Pancreas (tissue), 10 donors: ENCODE measurements at places on chromosomes 6 and 20.

DNA sequence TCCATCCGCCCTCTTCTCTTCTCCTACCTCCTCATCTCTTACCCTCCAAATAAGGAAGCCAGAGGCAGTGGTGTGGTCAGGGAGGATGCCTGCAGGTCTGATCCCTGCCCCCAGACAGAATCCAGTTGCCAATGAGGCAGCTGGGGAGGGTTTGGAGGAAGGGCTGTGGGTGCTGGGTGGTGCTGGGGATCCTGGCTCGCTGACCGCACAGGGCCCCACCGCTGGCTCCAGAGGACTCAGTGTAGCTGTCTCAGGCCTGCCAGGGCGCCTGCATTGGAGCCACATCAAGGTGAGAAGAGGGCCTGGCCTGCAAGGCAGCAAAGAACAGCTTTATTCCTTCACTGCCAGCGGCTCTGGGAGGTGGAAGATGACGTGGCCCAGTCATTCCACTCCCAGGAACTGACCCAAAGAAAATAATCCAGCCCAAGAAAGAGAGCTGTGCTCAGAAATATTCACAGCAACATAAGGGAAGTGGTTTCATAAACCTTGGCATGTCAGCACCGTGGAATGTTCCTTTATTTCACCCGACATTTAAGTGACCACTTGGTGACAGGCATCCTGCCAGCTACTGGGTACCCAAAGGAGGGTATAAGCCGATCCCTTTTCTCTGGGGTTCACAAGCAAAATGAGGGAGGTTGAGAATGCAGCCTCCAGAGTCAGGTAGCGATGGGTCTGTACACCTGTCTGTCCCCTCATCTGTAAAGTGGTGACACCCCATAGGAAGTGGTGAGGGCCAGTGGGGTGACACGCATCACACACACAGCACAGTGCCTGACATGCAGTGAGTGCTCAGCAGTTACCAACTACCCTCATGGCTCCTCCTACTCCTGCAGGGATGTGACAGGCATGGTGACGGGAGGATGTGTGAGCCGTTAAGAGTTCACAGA lies 125.1 kb downstream of the SNX5 start:
- H3K4me1 ChIP-seq: no peaks in the 10 kb centered on the region
- no peak overlapping the region for H3K4me3 ChIP-seq
- H3K27ac ChIP-seq: no peak overlapping the region
- H3K27me3 ChIP-seq: no peaks in the 10 kb centered on the region
- no peaks in the 10 kb centered on the region for H3K36me3 ChIP-seq

DNA sequence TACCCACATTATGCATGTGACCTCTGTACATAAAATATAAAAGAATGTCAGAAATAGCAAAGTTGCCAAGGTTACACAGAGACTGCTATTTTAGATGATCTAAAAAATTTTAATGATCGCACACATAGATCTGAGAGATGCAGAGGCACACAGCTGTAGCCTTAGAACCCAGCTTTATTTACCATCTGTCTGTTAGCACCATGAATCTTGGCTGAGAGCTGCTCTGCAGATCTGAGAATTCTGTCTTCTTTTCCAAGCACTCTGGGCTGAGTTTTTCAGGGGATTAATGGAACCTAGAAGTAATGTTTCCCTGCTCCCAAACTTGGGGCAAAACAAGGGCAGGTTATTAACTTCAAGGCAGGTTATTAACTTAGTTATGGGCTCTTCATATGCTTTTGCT lies 248.7 kb upstream of the JAG1 start:
- DNase-seq: no peak
- H3K4me1 ChIP-seq: peaks cover 11% of the 10 kb centered on the region
- no peak overlapping the region for H3K4me3 ChIP-seq

- no peak overlapping the region for H3K27ac ChIP-seq
- no peaks in the 10 kb centered on the region for H3K27me3 ChIP-seq
- no peak for DNase-seq
- no peaks in the 10 kb centered on the region for H3K4me1 ChIP-seq
Measured at GRCh38 chr20:57426271-57426689, 35.1 kb downstream of the RBM38 start.

GRCh38 chr6:128929869-128930268 lies 46.9 kb downstream of the LAMA2 start:
- H3K4me3 ChIP-seq: no peak overlapping the region
- no peak for DNase-seq
- H3K27ac ChIP-seq: no peak overlapping the region
- no peaks in the 10 kb centered on the region for H3K27me3 ChIP-seq

- no peaks in the 10 kb centered on the region for H3K4me1 ChIP-seq
- DNase-seq: no peak
- H3K27me3 ChIP-seq: no peaks in the 10 kb centered on the region
- no peaks in the 10 kb centered on the region for H3K36me3 ChIP-seq
- H3K4me3 ChIP-seq: no peak overlapping the region
- H3K27ac ChIP-seq: no peak overlapping the region
Measured at GRCh38 chr20:31894980-31895675, 24.7 kb downstream of the TTLL9 start.

DNA sequence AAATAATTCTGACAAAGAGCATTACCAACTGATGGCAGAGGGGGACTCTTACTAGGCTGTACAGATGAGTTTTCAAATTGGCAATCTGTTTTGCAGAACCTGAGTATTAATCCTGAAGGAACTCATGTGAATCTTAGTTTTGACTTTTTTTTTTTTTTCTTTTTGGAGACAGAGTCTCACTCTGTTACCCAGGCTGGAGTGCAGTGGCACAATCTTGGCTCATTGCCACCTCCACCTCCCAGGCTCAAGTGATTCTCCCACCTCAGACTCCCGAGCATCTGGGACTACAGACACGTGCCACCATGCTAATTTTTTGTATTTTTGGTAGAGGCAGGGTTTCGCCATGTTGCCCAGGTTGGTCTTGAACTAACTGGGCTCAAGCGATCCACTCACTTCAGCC lies 49.3 kb downstream of the KCTD20 start:
- DNase-seq: no peak
- H3K27ac ChIP-seq: no peak overlapping the region
- H3K27me3 ChIP-seq: no peaks in the 10 kb centered on the region
- H3K36me3 ChIP-seq: peaks cover 2% of the 10 kb centered on the region

DNA sequence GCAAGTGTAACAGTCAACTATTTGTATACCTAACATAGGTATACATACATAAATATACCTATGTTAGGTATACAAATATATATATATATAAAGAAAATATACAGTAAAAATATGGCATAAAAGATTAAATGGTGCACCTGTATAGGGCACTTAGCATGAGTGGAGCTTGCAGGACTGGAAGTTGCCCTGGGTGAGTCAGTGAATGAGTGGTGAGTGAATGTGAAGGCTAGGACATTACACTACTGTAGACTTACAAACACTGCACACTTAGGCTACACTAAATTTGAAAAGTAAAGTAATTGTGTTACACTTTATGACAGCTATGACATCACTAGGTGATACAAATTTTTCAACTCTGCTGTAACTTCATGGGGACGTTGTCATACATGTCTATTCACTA lies 65.6 kb downstream of the CDC5L start:
- peaks cover 3% of the 10 kb centered on the region for H3K4me1 ChIP-seq
- H3K27ac ChIP-seq: no peak overlapping the region
- DNase-seq: no peak
- H3K36me3 ChIP-seq: no peaks in the 10 kb centered on the region
- no peak overlapping the region for H3K4me3 ChIP-seq
- no peaks in the 10 kb centered on the region for H3K27me3 ChIP-seq

- no peaks in the 10 kb centered on the region for H3K4me1 ChIP-seq
- H3K36me3 ChIP-seq: no peaks in the 10 kb centered on the region
- H3K27ac ChIP-seq: no peak overlapping the region
- H3K27me3 ChIP-seq: no peaks in the 10 kb centered on the region
- peak; percentile 71 for DNase-seq
Measured at GRCh38 chr20:61965606-61966491, 99.8 kb downstream of the TAF4 start.

DNA sequence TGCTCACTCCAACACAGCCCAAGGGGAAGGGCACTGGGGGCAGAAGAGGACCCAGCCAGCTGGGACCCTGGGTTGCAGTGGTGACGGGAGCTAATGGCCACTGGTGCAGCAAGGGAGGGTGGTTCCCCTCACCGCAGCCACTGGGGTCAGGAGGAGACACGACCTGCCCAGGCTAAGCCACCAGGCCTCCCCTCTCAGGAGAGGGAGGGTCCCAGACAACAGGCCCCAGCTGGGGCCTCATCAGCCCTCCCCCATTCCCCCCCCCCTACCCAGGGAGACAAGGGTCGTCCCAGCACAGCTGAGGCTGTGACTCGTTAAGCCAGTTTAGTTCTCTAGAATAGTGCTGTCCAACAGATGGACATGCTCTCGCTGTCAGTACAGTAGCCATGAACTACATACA lies 17.3 kb upstream of the MATN4 start:
- no peak overlapping the region for H3K4me3 ChIP-seq
- no peaks in the 10 kb centered on the region for H3K36me3 ChIP-seq
- no peaks in the 10 kb centered on the region for H3K4me1 ChIP-seq

- H3K4me3 ChIP-seq: no peak overlapping the region
- H3K27me3 ChIP-seq: no peaks in the 10 kb centered on the region
- no peak overlapping the region for H3K27ac ChIP-seq
- peaks cover 3% of the 10 kb centered on the region for H3K36me3 ChIP-seq
- peaks cover 12% of the 10 kb centered on the region for H3K4me1 ChIP-seq
Measured at GRCh38 chr6:107877968-107878367, 53.9 kb upstream of the SCML4 start.

DNA sequence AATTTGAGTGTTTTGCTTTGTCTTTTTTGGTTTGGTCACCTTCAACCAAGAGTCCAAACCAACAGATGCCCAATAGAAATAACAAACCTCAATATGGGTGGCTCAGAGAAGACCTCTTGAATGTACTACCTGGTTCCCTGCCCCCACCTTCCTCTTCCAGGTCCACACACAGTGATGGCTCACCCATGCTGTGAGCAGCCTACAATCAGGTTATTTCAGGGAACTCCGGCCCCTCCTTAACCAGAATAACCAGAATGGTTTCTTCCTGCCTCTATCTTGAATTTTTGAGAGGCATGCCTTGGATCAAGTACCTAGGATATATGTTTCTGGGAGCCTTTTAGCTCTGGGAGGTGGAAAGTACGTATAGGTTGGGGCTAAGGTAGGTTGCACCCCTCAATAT lies 327.1 kb upstream of the PRDM1 start:
- H3K4me3 ChIP-seq: no peak overlapping the region
- H3K4me1 ChIP-seq: no peaks in the 10 kb centered on the region
- H3K27ac ChIP-seq: no peak overlapping the region
- H3K36me3 ChIP-seq: no peaks in the 10 kb centered on the region

GRCh38 chr20:7151676-7152470 lies 384.4 kb downstream of the BMP2 start:
- H3K4me3 ChIP-seq: no peak overlapping the region
- H3K27me3 ChIP-seq: no peaks in the 10 kb centered on the region
- H3K4me1 ChIP-seq: no peaks in the 10 kb centered on the region
- no peaks in the 10 kb centered on the region for H3K36me3 ChIP-seq
- no peak for DNase-seq
- no peak overlapping the region for H3K27ac ChIP-seq

DNA sequence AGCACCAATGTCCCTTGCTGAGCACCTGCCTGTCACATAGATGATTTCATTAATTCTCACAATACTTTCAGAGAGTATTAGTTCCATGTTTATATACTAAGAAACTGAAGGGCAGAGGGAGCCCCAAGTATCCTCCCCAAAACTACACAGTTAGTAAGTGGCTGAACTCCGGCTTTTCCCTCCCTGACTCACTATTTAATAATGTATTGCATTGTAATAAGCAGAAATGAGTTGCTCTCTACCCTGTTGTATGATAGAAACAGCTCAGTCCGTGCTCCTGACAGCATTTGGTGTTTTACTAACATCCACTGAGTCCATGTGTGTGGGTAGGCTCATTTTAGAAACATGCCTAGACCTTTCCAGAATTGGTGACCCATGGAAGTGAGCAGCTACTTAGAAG lies 76.8 kb downstream of the OLIG3 start:
- H3K27me3 ChIP-seq: no peaks in the 10 kb centered on the region
- no peak for DNase-seq
- no peaks in the 10 kb centered on the region for H3K4me1 ChIP-seq
- H3K36me3 ChIP-seq: no peaks in the 10 kb centered on the region
- no peak overlapping the region for H3K4me3 ChIP-seq
- H3K27ac ChIP-seq: no peak overlapping the region

GRCh38 chr6:153804755-153805330 lies 234.2 kb upstream of the OPRM1 start:
- no peak for DNase-seq
- H3K4me1 ChIP-seq: peaks cover 4% of the 10 kb centered on the region
- H3K36me3 ChIP-seq: no peaks in the 10 kb centered on the region
- H3K27me3 ChIP-seq: no peaks in the 10 kb centered on the region
- no peak overlapping the region for H3K4me3 ChIP-seq
- H3K27ac ChIP-seq: no peak overlapping the region

- DNase-seq: no peak
- no peaks in the 10 kb centered on the region for H3K27me3 ChIP-seq
- H3K4me3 ChIP-seq: no peak overlapping the region
- no peak overlapping the region for H3K27ac ChIP-seq
- H3K4me1 ChIP-seq: no peaks in the 10 kb centered on the region
Measured at GRCh38 chr6:54754406-54754805, 92.2 kb upstream of the FAM83B start.

DNA sequence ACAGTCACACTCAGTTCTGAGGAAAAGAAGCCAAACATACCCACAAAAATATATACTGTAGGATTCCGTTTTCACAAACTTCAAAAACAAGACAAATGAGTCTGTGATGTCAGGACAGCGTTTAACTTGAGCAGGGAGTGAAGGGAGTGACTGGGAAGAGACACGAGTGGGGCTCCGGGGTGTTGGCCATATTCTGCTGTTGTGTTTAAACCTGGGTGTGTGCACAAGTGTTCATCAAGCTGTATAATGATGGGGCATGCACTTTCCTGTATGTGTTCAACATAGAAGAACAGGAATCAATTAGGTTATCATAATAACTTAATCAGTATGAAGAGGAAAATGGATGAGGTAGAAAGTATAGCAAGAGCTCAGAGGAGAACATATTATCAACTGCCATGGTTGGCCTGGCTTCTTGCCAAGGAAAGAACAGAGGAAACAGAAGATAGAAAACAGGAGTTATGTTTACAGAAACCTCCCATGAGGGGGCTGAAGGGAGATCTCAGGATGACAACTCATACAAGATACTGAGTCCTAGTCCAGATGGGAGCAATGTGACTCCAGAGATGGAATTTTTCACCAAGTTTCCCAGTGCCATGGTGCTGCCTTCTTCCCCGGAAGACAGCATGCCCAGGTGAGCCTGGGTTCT lies 15.1 kb upstream of the AFDN start:
- no peaks in the 10 kb centered on the region for H3K27me3 ChIP-seq
- no peak overlapping the region for H3K27ac ChIP-seq
- DNase-seq: no peak
- no peaks in the 10 kb centered on the region for H3K36me3 ChIP-seq
- H3K4me1 ChIP-seq: no peaks in the 10 kb centered on the region

DNA sequence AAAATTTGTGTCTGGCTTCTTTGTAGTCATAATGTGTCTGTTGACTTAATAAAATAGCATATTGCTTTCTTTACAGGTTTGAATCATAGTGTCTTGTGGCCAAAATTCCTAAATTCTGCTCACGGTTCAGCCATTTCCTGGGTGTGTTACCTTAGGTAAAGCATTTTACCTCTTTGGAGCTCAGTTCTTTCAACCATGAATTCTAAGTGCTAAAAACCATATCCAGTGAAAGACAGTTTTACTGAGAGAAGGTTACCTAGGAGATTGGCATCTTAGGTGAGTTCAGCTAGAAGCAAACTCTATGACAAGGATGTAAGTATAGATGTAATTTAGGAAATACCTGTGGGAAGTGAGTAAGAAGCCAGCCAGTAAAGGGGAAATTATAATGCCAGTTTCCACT lies 20.7 kb downstream of the CRYBG1 start:
- H3K36me3 ChIP-seq: no peaks in the 10 kb centered on the region
- DNase-seq: no peak
- no peak overlapping the region for H3K4me3 ChIP-seq
- no peaks in the 10 kb centered on the region for H3K27me3 ChIP-seq
